ENCODE measurements at places on chromosomes 12 and 14. TPM values are rescaled to one million over a fixed set of nuclear protein-coding genes. Genes with fewer than 3 reads are reported as not detected.

PLA2G1B gene
- not detected for polyA plus RNA-seq

DNA sequence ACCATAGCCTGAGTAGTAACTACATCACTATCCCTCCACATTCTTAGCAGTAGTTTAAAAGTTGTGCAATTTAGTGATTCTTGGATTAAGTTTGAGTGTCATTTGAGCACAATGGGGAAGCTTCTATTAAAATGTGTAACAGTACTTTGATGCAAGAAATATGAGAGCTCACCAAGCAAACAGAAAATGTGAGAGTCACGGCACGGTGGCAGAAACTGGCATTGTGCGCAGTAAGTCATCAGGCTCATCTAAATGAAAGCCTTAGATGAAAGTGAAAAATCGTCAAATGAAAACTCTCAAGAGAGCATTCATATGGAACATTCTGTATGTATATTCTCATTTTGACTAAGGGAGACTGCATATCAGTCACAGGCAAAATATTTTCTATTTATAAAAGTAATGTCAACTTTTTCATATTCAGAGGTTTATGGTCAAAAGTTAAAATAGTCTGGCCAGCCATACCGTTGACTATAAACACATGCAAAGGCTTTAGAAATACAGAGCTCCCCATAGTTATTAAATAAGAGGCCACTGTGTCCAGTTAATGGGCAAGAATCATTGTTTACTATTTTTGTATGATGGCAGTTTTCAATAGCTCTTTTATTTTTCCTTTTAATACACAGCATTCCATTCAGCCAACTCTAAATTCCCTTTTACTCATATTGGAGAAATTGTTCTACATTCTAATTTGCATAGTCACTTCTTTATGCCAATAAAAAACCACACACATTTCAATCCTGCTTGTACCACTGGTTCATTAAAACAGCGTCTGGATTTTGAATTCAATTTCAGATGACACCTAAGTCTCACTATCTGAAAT lies 167.9 kb downstream of the PRKD1 start:
- no peak for DNase-seq

DNA sequence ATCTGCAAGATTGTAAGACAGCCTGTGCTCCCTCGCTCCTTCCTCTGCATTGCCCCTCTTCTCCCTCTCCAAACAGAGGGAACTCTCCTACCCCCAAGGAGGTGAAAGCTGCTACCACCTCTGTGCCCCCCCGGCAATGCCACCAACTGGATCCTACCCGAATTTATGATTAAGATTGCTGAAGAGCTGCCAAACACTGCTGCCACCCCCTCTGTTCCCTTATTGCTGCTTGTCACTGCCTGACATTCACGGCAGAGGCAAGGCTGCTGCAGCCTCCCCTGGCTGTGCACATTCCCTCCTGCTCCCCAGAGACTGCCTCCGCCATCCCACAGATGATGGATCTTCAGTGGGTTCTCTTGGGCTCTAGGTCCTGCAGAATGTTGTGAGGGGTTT lies 37.4 kb downstream of the DAD1 start:
- DNase-seq = no peak

- DNase-seq = no peak
Measured at GRCh38 chr12:26963413-26963812, 25.1 kb downstream of the FGFR1OP2 start.

- peak; percentile 33 for DNase-seq
Measured at GRCh38 chr12:117875744-117876435, 92.9 kb downstream of the KSR2 start.

DNA sequence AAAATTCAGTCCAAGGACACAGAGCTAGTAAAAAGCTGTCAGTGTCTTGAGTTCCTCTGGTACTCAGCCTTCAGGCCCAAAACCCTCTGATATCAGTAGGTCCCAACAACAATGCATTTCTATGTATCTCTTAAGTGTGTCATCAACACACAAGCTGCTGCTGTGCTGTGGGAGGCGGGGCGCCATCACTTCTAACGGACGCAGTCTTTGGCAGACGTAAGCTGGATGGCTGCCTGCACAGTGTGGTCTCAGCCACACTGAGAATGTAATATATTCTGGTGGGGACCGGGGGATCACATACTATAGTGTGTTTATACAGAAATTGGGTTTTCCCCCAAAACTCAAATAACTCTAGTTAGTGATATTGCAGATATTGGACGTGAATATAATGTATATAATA lies 123.9 kb downstream of the SUDS3 start:
- no peak for DNase-seq

GRCh38 chr14:103730490-103731035 lies 15.0 kb downstream of the ZFYVE21 start:
- DNase-seq = peak; percentile 58

DNA sequence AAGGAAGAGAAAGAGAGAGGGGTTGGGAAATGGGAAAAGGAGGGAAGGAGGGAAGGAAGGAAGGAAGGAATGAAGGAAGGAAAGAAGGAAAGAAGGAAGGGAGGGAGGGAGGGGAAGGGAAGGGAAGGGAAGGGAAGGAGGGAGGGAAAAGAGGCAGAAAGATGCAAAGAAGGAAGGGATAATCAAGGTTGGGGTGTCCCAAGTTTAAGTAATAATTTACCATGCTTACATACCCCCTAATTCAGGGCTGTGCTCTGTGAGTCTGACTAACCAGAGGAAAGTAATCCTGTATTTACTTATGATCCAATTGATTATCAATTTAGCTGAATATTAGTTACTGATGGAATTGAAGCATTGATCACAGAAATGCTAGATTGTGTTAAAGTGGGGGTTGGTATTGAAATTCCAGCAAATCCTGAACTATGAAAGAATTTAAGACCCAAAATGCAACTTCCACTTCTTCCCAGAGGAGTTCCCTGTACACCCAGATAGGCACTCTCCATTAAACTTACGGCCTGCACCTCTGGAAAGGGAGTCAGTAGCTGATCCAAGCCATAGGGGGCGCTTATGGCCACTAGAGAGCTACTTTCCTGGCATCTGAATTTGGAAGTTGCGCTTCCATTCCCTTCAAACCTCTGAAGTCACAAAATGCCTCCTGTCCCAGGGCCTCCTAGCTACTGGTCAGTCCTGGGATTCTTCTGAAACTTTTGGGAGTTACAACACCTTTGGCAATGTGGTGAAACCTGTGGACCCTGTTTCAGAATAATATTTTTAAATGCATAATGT lies 162.7 kb upstream of the PWP1 start:
- no peak for DNase-seq

All from SK-N-SH (cell line).